ENCODE measurements at places on chromosomes 5 and 9.
A peak's percentile ranks its signal among the peaks of the same experiment; 100 is the strongest.

GRCh38 chr9:87425202-87425601 is 72.5 kb upstream of the DAPK1 start:
- no peak for DNase-seq

GRCh38 chr5:156361436-156362109 is 34.6 kb downstream of the SGCD start:
- no peak for DNase-seq

DNA sequence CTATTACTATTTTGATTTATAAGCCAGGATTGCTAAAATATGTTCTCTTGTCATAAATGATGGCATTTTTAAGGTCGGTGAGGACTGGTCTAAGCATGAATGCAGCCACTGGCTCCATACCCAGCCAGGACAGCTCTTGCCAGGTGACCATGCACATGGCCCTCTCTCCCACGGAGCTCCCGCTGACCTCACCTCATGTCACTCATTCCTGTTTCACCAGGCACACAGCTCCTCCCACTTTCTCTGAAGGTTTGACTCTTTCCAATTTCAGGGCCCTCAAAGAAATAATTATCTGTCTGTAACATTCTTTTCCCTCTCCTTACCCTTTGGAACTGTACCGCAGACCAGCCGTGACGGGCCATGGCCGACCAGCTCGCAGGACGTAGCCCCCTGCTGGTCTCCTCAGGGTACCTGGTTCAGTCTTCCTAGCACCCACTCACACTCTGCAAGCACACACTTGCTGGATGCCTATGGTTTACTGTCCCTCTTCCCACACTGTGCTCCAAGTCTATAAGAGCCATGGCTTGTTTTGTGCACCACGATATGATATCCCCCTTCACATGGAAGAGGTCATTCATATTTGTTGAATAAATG is 72.5 kb downstream of the LIFR start:
- DNase-seq, result no peak

DNA sequence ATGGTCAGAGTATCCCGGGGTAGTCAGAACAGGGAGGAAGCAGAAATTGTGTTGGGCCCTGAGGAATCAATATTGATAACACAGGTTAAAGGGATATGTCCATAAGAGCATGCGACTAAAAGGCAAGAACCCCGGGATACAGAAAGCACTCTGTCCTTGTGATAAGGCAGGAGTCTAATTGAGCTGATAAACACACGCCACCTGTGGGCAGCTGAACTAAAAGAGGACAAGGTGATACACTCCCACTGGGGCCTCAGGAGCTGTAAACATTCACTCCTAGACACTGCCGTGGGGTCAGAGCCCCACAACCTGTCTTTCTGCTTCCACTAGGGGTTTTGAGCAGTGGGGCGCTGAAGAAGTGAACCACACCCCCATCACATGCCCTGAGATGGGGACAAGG is 144.7 kb upstream of the MPDZ start:
- no peak for DNase-seq

GRCh38 chr9:87500491-87501270 is 3.0 kb downstream of the DAPK1 start:
- peak; percentile 10 for DNase-seq

- no peak for DNase-seq
Measured at GRCh38 chr5:150077996-150078801, 8.2 kb downstream of the CSF1R start.

DNA sequence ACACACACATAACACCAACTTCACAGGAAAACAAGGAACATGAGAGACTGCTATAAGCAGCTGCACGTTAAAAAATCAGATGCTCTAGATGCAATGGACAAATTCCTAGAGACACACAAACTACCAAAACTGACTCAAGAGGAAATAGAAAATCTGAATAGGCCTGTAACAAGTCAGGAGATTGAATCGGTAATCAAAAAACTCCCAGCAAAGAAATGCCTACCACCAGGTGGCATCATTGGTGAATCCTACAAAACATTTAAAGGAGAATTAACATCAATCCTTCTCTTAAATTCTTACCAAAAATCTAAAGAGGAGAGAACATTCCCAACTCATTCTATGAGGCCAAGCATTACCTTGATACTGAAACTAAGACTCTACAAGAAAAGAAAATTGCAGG is 54.9 kb downstream of the NDST1 start:
- DNase-seq, result no peak

DNA sequence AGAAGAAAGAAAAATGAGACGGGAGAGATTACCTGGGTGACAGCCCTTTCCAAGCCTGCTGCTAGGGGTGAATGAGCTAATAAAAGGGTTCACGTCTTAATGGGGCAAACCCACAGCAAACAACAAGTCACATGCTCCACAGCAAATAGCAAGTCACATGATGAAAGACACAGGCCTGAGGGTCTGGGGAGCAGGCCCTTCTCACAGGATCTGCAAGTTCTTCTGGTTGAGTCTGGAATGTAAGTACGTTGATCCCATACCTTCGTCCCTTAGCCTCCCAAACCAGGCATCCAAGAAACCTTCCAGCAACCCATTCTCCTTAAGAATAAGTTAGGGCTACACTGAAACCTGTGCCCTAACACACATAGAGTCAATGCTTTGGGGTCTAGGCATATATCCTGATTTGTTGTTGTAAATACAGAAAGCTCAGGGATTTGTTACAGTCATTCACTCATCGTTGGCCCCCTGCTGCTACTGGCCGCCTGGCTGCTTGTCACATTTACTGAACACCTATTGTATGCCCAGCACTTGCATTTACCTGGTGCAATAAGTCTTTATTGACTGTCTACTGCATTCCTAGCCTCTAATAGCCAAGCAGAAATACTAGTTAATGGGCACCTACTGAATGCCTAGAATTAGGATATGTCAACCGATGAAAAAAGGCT is 43.3 kb upstream of the MSX2 start:
- DNase-seq, result no peak

DNA sequence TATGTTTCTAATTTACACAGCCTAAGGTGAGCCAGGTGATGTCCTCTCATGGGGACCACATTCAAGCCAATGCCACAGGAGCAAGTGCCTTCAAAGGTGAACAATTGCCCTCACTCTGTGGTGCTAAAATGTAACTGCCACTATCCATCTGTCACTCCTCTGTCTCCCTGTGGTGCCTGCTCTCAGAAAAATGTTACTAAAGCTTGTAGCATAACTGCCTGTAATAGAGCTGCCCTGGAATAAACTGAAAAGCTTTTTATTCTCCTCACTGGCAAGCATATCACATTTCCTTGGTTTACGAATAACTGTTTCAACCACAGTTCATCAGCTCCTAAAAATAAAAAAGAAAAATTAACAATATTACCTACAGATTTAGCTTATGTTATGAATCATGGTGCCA is 142.4 kb downstream of the ST8SIA4 start:
- DNase-seq, result no peak

GRCh38 chr9:16821344-16821743 is 49.1 kb downstream of the BNC2 start:
- DNase-seq, result no peak

DNA sequence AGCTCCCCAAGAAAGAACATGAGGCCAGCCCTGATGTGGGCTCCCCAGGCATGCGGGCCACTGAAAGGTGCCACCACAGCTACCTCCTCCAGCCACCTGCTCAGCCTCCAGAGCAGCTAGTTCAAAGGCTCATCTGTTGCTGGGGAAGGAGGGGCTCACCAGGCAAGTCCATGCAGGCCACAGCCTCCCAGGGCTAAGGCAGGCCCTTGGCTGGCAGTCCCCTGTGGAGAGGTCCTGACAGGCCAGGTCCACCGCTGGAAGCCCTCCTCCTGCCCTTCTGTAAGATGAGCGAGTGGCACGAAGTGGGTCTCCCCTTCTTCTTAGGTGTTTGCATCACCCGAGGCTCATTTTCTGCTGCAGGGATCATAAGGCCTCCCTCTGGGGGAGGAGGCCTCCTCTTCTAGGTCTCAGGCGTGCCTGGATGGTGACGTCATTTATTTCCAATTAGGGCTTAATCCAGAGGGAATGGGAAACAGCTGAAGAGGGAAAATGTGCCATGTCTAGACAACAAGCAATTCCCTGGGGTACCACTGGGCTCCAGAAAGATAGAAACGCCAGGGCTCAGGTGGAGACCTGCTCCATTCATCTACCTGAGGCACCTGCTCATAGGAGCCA is 91.6 kb downstream of the CFAP90 start:
- DNase-seq, result no peak

- no peak for DNase-seq
Measured at GRCh38 chr5:179451828-179452196, 98.5 kb upstream of the RUFY1 start.

- DNase-seq, result no peak
Measured at GRCh38 chr5:146334074-146334533, 4.5 kb upstream of the POU4F3 start.

GRCh38 chr9:135349212-135350002 is 130.2 kb upstream of the PPP1R26 start:
- no peak for DNase-seq

DNA sequence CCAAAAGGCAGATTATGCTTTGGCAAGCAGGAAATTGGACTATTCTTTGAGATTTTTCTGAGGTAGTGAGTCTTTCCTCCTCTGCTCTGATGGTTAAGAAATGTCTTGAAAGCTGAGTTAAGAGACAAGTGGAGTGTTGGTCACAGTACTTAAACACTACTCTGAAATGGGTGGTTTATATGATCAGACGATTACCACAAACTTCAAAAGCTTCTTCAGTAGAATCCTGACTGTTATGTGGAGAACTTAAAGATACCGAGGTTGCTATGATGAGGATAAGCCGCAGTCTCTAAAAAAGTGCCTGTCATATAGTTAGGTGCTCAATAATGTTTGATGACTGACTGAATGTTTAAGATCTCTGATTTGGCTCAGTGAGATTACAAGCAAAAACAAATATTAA is 24.3 kb downstream of the GCNT4 start:
- no peak for DNase-seq

- DNase-seq, result no peak
Measured at GRCh38 chr9:129141066-129142041, 30.1 kb downstream of the PTPA start.

DNA sequence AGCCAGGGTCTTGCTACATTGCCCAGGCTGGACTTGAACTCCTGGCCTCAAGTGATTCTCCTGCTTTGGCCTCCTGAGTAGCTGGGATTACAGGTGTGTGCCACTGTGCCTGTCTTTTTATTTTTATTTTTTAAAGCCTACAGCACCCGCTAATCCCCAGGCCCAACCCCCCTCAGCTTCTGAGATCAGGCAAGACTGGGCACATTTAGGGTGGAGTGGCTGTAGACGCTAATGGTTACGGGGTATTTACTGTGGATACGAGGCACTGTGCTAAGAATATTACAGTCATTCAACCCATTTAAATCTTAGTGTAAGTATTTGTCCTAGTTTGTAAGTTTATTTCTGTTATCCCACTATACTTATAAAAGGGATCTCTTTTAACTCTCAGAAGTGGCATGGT is 175.2 kb downstream of the FANCC start:
- no peak for DNase-seq

DNA sequence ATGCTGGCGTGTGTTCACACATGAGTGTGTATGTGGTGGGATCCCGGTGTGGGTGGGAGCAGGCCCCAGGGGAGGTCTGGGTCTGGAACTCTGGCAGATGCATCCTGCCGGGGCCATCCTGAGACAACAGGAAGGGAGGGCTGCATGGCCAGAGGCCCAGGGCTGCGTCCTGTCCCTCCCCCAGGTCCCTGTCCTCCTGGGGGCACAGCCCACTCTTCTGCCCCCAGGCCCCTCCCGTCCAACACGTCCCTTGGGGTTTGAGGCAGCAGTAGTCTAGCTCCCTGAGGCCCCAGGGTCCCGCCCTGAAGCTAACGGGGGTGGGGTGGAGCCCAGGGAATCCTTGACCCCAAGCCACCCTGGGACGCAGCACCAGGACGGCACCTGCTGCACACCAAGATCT is 16.6 kb downstream of the FLT4 start:
- no peak for DNase-seq

GRCh38 chr5:124661317-124662141 is 84.9 kb downstream of the ZNF608 start:
- DNase-seq, result no peak

- DNase-seq, result no peak
Measured at GRCh38 chr9:131240047-131240921, 36.0 kb downstream of the FAM78A start.

DNA sequence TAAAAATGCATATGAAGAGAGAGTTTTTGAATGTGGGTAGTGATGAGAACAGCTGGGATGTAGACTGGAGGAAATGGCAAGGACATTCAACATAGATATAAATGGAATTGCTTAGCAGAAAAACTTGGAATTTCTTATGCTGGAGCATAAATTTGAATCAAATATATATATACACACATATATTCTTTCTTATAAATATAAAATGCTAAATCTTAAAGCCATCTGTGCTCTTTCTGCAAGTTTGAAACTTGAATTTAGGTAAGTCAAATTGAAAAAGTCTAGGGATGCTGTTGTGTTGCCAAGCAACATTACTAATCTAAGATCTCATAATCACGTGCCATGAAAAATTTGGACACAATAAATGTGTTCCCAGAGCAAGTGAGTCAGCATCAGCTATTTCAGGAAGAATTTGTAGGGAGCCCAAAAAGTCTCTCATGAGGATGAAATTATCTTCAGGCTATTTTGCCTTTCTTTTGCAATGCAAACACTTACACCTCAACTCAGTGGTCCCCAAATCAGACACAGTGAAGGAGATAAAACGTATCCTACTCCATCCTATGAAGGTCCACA is 58.4 kb upstream of the ALDH1A1 start:
- DNase-seq, result no peak

DNA sequence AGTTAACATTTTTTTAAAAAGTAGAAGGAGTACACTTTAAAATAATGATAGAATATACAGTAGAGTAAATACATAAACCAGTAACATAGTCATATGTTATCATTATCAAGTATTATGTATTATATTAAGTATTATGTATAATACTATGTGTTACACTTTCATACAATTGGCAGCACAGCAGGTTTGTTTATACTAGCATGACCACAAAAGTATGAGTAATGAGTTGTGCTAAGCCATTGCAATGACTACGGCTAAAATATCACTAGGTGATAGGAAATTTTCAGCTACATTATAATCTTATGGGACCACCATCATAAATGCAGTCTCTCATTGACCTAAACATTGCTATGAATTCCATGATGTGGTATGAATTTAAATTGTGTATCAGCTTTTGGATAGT is 506.0 kb downstream of the HTR1A start:
- DNase-seq, result no peak

DNA sequence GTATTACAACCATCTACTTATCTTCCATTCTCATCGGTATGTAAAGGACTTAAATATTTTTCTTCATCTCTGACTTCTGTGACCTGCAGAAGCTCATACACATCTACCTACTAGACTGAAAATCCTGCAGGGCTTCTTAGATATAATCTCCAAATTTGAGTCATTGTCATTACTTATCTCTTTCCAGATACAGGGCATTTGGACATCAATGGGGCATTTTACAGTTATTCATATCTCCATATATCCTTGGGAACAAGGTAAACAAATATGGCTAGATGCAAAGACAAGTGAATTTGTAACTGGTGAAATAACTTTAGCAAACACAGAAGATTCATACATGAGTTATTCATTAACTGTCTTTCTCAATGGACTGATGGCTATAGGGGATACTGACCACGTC is 37.7 kb upstream of the IL7R start:
- no peak for DNase-seq

GRCh38 chr5:179142434-179143198 is 82.4 kb downstream of the ZNF354C start:
- no peak for DNase-seq

GRCh38 chr9:114181607-114182409 is 26.5 kb downstream of the COL27A1 start:
- DNase-seq, result no peak

- DNase-seq, result no peak
Measured at GRCh38 chr5:67149951-67150523, 46.6 kb downstream of the CD180 start.

GRCh38 chr5:172150514-172151425 is 37.3 kb downstream of the STK10 start:
- DNase-seq, result no peak

GRCh38 chr5:36740259-36740898 is 134.0 kb downstream of the SLC1A3 start:
- no peak for DNase-seq

Data from stimulated activated CD8-positive, alpha-beta memory T cell treated with anti-CD3 and anti-CD28 coated beads, Interleukin-2, amount 100 ng/mL, for 48 hours (primary cell).